HCEC 1CT (cell line): ENCODE measurements at places on chromosomes 13 and 19.

GRCh38 chr19:28218728-28219127 is 994.2 kb downstream of the UQCRFS1 start:
- DNase-seq = no peak

GRCh38 chr13:56953965-56954364 is 186.8 kb upstream of the PRR20A start:
- no peak for DNase-seq

- DNase-seq = no peak
These were observed 399.9 kb downstream of the NDFIP2 start for GRCh38 chr13:79880818-79881217.

DNA sequence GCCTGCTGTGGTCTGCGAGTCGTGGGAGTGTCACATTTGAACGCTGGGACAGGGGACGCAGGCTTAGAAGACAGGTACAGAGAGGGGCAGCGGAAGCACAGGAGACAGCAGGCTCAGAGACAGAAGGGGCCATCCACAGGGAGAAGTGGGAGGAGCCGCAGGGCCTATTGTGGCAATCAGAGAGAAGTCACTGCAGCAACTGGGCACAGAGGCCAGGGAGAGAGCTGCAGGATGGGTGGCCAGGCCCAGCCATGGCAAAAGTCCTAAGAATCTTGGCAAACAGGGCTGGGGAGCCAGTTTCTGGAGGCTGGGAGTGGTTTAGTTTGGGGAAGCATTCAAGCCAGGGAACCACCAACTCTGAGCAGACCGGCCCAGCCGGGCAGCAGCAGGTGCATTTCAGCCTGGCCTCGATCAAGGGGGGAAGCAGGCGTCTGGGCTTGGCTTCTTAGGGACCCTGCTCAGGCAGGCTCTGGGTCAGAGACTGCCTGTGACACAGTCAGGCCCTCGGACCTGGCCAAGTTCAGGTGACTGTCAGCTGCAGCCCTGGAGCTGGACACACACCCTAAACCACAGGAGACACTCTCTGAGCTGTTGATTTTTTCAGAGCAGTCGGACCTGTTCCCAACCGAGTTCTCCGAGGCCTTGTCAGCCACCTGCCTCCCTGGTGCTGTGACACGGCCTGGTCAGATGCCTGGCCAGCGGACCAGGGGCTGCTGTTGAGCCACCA is 11.8 kb downstream of the SH3GL1 start:
- no peak for DNase-seq

- no peak for DNase-seq
These were observed 2672.8 kb upstream of the PCDH20 start for GRCh38 chr13:64088491-64088890.
